ENCODE measurements at places on chromosomes 2 and 18.

DNA sequence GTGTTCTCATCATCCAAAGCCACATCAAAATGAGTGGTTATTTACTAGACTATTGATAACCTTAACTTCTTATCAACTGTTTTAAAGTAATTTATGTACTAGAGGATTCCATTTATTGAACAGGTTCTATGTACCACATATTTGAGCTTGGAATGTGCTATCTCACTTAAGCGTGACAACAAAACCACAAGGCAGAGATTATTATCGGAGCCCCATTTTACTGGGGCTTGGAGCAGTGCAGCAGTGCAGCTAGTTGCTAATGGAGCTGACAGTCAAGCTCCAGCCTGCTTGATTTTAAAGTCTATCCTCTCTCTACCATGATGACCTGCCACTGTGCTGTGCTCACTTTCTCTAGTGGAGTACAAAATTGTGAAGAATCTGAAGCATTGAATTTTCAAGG is 24.6 kb downstream of the GCG start:
- no peak for DNase-seq

DNA sequence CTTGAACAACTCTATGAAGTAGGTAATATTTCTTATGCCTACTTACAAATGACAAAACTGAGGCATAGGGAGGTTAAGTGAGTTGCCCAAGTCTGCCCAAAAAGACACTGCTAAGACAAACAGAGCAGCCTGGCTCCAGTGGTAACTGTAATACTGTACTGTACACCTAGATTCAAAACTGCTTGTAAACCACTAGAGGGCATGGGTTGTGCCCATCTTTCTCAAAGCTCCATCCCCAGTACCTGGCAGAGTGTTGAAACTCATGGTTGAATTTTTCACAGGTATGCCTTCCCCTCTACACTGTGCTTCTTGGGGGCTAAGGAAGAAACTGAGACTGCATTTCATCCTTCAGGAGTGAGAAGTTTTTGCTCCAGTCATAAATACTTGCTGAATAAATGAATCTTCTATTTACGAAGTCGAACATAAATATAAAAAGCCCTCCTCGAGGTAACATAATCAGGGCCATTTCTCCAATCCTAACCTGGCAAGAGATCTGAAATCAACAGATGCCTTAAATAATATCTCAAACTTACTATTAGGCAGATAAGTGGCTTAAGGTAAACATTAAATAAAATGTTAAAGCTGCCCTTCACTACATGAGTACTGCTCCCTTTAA is 2.0 kb downstream of the PPP4R1 start:
- no peak for DNase-seq

DNA sequence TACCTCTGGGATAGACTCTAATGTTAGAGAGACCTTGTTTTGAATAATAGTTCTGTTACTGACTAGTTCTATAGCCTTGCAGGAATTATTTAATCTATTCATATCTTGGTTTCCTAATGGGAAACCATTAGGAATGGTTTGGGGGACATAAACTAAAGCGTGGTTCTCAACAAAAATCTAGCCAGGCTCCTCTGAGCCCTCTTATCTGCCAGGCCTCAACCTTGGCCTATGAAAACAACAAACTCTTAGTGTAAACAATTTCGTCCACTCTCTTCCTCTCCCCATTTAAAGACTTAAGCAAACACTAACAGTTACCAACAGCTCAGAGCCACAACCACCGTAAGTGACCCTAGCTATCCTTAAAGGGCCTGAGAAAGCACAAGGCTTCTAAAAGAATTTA is 10.6 kb upstream of the NBAS start:
- no peak for DNase-seq

- DNase-seq = no peak
These were observed 315.5 kb upstream of the MYT1L start for GRCh38 chr2:2646433-2647051.

GRCh38 chr2:241564596-241565410 is 6.3 kb downstream of the BOK start:
- no peak for DNase-seq

DNA sequence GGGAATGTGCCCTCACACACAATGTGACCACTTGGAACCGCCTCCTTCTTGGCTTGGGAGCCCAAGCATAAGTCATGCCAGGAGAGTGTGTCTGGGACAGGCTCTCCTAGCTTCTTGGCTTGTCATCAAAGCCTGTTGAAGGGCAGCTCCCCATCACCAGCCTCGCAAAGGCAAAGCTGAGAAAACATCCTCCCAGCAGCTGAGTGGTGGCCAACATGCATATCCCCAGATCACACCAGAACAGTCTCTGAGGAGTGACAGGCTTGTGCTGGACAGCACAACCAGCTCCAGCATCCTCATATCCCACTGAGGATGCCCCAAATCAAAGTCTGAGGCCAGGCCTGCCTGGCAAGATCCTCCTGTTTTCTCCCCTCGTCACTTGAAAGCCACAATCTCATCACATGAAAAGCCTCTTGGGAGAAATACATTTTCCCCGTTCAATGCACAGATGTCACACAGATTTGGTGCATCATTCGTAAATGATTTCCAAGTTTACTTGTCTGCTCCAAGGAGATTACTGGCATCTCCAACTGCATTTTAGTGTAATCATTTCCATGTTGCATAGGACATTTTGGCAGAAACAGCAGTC is 269.3 kb downstream of the TTC32 start:
- DNase-seq = no peak

DNA sequence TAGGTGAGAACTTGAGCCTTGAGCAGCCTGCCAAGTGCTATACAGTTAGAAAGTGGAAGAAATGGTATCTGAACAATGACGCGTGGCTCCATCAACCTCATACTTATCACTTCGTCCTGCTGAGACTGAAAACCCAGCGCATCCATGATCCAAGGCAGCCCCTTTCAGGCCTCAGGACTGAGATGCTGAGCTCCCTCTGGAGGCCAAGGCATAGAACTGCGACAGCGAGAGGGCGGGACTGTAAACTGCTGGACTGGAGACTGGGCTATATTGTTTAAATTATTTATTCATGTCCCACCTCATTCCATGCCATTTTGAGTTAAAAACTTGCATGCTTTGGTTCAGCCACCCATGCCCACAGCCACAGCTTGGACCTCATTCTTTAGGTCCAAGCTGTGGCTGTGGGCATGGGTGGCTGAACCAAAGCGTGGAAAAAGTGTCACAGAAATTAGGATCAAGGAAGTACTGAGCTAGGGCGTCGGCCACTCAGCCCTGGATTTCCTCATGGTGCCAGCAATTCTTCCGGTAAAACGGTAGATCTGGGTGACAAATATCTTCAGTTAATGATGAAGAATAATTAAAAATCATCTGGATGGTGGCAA is 195.5 kb downstream of the L3MBTL4 start:
- no peak for DNase-seq

GRCh38 chr2:26975102-26975501 is 4.7 kb downstream of the MAPRE3 start:
- DNase-seq = no peak

DNA sequence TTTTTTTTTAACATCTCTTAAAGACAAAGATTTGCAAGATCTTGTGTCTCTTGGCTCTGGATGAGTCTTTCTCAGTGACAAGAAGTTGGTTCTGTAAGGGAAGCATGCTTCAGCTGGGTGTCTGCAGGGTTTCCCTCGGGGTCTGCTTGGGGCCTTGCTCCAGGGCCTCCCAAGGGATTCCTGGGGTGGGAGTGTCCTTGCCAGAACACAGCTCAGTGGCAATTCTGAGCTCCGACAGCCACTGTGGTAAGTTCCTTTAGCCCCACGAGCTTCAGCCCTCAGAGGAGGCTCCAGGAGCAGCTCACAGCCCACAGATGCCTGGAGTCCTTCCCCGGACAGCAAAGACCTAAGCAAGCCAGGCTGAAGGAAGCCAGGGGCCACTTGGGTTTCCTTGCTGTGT is 52.4 kb downstream of the EMX1 start:
- DNase-seq = no peak

GRCh38 chr18:79754831-79755351 is 42.8 kb upstream of the KCNG2 start:
- no peak for DNase-seq

DNA sequence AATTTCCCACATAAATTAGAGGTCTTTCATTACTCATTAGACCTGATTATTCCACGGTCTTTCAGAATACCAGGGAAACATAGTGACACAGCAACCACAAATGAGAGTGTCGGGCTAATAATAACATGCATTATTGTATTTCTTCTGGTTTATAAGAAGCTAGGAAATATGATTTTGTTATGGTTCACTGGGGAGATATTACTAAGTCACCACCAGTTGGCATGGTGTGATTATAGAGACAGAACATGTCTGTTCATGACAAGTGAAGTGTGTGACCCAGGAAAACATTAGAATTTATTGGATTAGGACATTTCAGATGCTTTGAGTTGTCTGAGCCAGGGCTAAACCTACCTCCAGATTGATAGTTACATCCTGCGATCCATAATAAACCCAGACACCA is 494.4 kb downstream of the FBXO15 start:
- DNase-seq = no peak

DNA sequence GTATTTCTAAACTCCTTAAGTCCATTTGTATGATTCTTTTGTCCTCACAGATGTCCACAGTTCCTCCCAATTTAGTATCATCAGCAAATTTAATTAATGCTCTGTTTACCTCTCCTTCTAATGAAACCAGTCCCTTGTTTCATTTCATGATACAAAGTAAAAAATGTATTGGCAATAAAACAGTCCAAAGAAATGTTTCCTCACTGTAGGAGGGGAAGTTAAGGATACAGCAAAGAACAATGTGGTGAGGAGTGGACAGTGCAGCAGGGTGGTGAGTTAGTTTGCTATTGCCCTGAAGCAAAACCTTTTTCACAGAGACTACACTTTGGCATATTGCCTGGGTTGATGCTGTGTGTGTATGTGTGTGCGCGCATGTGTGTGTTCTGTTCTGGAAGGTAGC is 401.5 kb downstream of the ARHGAP15 start:
- no peak for DNase-seq

DNA sequence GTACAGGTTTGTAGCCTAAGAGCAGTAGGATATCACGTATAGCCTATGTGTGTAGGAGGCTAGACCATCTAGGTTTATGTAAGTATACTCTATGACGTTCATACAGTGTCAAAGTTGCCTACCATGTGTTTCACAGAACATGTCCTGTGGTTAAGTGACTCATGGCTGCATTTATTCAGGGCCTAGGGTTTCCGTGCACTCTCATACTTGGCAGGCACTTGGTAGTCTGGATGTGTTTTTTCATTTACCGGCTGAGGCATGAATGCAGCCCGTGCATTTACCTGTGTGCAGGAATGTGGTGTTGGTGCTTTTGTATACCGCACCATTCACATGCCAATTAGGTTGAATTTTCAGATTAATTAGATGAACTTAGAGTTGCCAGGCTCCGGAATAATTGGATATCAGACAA is 43.4 kb downstream of the MYL12B start:
- DNase-seq = no peak

DNA sequence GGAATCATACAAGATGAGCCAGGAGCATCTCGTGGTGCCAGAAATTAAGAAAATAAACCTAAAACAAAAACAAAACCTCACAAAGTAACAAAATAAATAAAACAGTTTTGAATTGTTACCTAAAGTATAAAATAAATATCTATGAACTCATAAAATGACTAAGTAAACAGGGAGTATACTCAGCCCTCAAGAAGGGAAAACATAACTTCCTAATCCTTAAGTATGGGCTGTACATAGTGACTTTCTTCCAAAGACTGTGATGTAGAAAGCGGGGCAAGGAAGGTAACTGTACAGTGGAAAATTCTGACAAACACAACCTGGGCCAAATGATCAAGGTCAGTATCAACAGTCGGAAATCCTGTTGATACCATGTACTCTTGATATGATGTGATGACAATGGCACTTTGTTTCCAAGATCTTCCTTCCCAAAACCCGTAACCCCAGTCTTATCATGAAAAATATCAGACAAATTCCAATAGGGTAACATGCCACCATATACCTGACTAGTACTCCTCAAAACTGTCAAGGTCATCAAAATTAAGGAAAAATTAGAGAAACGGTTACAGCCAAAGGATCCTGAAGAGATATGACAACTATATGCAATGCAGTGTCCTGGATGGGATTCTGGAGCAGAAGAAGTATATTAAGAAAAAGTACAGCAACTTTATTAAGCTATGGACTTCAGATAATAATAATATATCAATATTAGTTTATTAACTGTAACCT is 76.0 kb upstream of the XIRP2 start:
- DNase-seq = no peak

- no peak for DNase-seq
These were observed 89.3 kb upstream of the CELF4 start for GRCh38 chr18:37654731-37655369.

GRCh38 chr2:233419602-233420391 is 65.5 kb downstream of the DGKD start:
- no peak for DNase-seq

- DNase-seq = no peak
These were observed 66.6 kb downstream of the STPG4 start for GRCh38 chr2:47088371-47089082.

DNA sequence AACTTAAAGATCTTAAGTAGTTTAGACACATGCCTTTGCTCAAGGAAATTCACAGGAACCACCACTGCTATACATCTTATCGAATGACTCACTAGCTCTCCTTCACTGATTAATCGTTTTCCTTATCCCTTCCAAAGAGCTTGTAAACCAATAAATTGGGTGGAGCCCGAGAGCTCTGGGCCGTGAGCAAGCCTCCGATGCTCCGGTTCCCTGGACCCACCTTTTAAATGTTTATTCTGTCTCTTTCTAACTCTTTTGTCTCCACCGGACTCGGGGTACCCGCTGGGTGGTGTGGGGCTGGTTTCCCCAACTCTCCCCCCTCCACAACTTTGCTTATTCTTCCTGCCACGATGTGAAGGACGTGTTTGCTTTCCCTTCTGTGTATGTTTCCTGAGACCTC is 292.9 kb upstream of the TMEFF2 start:
- DNase-seq = no peak

DNA sequence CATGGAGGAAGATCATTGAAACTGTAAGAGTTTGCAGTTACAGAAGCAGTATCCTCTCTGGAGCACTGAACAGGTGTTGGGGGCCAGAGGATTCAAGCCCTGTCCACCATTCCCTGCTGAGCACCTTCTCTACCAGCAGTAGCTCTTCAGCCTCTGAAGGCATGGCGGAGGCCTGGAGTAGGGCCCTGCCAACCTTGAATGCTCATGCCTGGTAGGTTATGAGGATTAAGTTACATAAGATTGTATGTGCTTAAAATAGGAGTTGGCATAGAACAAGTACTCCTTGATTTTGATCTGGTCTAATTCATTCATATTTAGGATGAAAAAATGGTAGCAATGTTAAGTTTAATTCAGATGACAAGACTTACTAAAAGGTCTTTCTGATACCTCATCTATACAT is 40.2 kb downstream of the FMNL2 start:
- no peak for DNase-seq

DNA sequence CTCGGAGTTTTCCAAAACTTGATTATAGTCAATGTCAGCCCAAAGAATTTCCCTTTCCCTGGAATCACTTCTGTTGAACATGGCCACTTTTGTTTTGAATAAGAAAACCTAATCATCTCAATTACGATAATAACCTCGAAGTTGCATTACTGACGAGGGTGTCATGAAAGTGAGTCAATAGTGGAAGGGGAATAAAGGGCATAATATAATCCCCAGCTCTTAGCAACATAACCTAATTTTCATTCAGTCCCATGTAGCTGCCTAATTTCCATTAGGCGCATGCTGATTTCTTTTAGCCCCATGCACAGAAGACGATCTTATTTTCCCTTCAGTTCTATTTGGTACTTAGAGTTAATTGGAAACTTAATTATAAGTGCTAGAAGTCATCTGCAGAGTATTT is 51.1 kb upstream of the RAPH1 start:
- DNase-seq = no peak
